GM23338 (cell line): ENCODE measurements at places on chromosomes 1 and 21. TPM values are rescaled to one million over a fixed set of nuclear protein-coding genes. Genes with fewer than 3 reads are reported as not detected.

DNA sequence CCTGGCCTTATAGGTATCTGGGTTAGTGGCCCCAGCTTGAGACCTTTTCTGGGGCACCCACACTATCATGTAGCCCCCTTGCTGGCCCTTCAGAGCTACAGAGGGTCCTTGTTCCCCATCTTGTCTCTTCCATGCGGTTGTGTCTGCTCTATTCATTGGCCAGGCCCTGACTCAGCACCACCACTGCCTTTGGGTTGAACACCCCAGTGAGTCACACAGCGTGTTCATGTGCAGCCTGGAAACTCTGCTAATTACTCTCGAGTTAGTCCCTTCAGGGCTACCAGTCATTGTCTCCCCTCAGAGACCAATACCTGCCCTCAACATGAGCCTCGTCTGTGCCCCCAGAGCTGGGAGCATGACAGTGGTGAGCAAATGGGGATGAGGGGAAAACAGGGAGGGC, 28.2 kb upstream of the IKBKE start:
- H3K27me3 ChIP-seq = no peaks in the 10 kb centered on the region
- H3K4me1 ChIP-seq = no peaks in the 10 kb centered on the region
- no peak overlapping the region for H3K4me3 ChIP-seq
- H3K36me3 ChIP-seq = 0 out of 2 replicates have a peak, but pooled peaks cover 8% of the 10 kb centered on the region

DNA sequence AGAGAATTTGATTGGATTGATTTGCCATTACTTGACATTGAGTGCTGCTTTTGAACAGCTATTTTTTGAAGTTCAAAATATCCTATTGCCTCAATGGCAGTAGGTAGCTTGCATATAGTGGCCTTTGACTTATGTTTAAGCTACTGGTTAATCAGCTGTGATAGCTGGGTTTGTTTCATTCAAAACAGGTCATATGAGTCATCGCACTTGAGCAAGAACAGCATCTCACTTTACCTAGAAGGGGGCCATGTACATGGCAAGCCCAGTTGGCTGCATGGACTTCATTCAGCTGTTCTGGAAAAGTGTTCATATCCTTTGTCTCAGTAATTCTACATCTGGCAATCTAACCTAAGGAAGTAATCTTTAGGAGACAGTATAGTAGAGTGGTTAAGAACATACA, 29.0 kb upstream of the ARID1A start:
- no peak overlapping the region for H3K27ac ChIP-seq
- no peak overlapping the region for H3K4me3 ChIP-seq
- no peaks in the 10 kb centered on the region for H3K27me3 ChIP-seq
- no peaks in the 10 kb centered on the region for H3K36me3 ChIP-seq
- H3K4me1 ChIP-seq = no peaks in the 10 kb centered on the region

- no peaks in the 10 kb centered on the region for H3K36me3 ChIP-seq
- DNase-seq = no peak
- no peaks in the 10 kb centered on the region for H3K27me3 ChIP-seq
- no peak overlapping the region for H3K4me3 ChIP-seq
- H3K27ac ChIP-seq = no peak overlapping the region
These were observed 25.0 kb downstream of the RNU5D-1 start for GRCh38 chr1:44705938-44706337.

- DNase-seq = peak; percentile 53
- no peaks in the 10 kb centered on the region for H3K36me3 ChIP-seq
- H3K4me3 ChIP-seq = no peak overlapping the region
- peaks cover 51% of the 10 kb centered on the region for H3K4me1 ChIP-seq
- no peaks in the 10 kb centered on the region for H3K27me3 ChIP-seq
- no peak overlapping the region; the same call in 1 of the 2 replicates for H3K27ac ChIP-seq
These were observed 81.6 kb downstream of the CAMTA1 start for GRCh38 chr1:6866825-6867224.

DNA sequence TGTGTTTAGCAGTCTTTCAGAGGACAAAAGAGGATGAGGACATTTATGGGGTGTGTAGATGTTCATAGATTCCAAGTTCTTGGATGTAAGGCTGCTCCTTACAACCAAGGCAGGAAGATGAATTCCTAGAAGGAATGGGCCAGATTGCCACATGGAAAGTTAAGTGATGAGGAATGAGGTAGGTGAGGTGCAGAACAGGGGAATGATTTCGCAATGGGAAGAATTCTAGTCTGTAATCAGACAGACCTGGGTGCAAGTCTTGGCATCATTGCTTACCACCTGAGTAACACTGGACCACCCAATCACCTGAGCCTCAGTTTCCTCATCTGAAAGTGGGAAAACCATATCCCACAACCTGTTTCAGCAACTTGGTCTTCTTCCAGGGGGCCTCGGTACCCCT, 174.9 kb downstream of the IER5 start:
- H3K27ac ChIP-seq = no peak overlapping the region
- no peak overlapping the region for H3K4me3 ChIP-seq
- no peak for DNase-seq
- H3K27me3 ChIP-seq = no peaks in the 10 kb centered on the region
- no peaks in the 10 kb centered on the region for H3K36me3 ChIP-seq
- no peaks in the 10 kb centered on the region for H3K4me1 ChIP-seq

- H3K27me3 ChIP-seq = no peaks in the 10 kb centered on the region; the same call in 1 of the 2 replicates
- no peaks in the 10 kb centered on the region for H3K36me3 ChIP-seq
- no peak overlapping the region for H3K4me3 ChIP-seq
- no peak overlapping the region for H3K27ac ChIP-seq
These were observed 30.2 kb upstream of the SMIM12 start for GRCh38 chr1:34889705-34890104.

- H3K4me1 ChIP-seq = peaks cover 16% of the 10 kb centered on the region
- DNase-seq = peak; percentile 65
- peaks cover 70% of the 10 kb centered on the region for H3K27me3 ChIP-seq
- H3K4me3 ChIP-seq = peak overlapping the region; percentile 63
These were observed 1.2 kb downstream of the LORICRIN start for GRCh38 chr1:153260585-153261280.

Gene DLGAP3
- 12.6 and 13.7 TPM in 2 replicates for total RNA-seq

DNA sequence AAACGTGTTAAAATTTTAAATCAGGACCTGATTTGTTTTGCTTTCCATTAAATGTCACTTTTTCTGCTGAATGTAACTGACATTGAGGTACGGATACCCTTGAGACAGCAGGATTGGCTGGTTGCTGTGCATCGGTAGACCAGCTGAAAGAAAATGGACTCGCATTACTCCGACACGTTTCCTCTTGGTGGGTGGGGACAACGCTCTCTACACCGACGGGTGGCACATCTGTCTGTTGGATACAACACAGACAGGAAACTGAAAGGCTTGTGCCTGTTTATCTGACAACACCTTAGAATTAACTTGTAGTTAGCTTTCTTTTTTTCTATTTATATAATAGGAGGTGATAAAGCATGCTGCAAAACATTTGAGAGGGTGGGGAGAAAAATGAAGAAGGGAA, 19.4 kb downstream of the PRPF38A start:
- H3K4me3 ChIP-seq = no peak overlapping the region
- H3K27me3 ChIP-seq = no peaks in the 10 kb centered on the region
- H3K4me1 ChIP-seq = 0 out of 2 replicates have a peak, but pooled peaks cover 9% of the 10 kb centered on the region
- H3K36me3 ChIP-seq = peaks cover 16% of the 10 kb centered on the region

DNA sequence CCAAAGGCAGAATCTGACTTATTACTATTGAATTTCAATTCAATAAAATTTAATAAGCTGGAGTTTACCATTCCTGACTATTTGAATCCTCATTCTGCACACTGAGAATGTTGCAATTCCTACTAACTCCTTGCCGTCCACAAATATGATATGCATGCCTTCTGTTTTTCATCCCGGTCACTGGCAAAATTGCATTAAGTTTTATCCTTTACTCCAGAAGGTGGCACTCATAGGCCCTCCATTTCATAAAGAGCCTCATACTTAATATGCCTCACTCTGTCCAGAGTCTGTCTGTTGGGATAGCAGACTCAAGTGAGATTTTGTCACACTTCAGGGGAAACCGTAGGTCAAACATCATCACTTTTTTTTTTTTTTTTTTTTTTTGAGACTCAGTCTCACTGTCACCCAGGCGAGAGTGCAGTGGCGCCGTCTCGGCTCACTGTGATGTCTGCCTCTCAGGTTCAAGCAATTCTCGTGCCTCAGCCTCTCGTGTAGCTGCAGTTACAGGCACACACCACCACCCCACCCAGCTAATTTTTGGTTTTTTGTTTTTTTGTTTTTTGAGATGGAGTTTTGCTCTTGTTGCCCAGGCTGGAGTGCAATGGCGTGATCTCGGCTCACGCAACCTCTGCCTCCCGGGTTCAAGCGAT, 27.3 kb downstream of the F11R start:
- H3K36me3 ChIP-seq = peaks cover 13% of the 10 kb centered on the region
- H3K27me3 ChIP-seq = no peaks in the 10 kb centered on the region
- H3K4me1 ChIP-seq = peaks cover 8% of the 10 kb centered on the region
- no peak for DNase-seq
- H3K27ac ChIP-seq = no peak overlapping the region; the same call in 1 of the 2 replicates

GRCh38 chr1:206633708-206634121, 1.6 kb upstream of the DYRK3 start:
- H3K27ac ChIP-seq = no peak overlapping the region
- DNase-seq = no peak
- H3K4me1 ChIP-seq = peaks cover 24% of the 10 kb centered on the region
- H3K27me3 ChIP-seq = peaks cover 21% of the 10 kb centered on the region
- H3K36me3 ChIP-seq = no peaks in the 10 kb centered on the region

DNA sequence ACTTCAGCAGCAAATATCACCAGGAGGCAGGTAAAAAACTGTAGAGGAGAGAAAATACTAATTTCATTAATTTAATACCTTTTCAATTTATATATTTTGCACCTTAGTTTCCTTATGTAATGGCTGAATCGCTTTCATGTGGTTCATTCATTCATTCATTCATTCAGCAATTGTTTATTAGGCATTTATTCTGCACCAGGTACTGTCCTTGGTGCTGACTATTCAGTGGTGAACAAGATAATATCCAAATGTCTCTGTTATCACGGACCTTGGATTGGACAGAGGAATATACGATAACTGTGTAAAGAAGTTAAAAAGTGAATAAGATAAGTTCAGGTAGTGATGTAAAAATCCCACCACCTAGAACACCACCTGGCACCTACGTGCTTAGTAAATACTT, 28.8 kb downstream of the TSPAN2 start:
- no peaks in the 10 kb centered on the region for H3K36me3 ChIP-seq
- H3K27ac ChIP-seq = no peak overlapping the region
- no peak for DNase-seq
- H3K27me3 ChIP-seq = no peaks in the 10 kb centered on the region
- peaks cover 13% of the 10 kb centered on the region for H3K4me1 ChIP-seq

- no peaks in the 10 kb centered on the region for H3K27me3 ChIP-seq
- no peaks in the 10 kb centered on the region for H3K36me3 ChIP-seq
- no peak overlapping the region for H3K4me3 ChIP-seq
- no peak overlapping the region for H3K27ac ChIP-seq
These were observed 12.1 kb downstream of the LRRC8B start for GRCh38 chr1:89536555-89537341.

DNA sequence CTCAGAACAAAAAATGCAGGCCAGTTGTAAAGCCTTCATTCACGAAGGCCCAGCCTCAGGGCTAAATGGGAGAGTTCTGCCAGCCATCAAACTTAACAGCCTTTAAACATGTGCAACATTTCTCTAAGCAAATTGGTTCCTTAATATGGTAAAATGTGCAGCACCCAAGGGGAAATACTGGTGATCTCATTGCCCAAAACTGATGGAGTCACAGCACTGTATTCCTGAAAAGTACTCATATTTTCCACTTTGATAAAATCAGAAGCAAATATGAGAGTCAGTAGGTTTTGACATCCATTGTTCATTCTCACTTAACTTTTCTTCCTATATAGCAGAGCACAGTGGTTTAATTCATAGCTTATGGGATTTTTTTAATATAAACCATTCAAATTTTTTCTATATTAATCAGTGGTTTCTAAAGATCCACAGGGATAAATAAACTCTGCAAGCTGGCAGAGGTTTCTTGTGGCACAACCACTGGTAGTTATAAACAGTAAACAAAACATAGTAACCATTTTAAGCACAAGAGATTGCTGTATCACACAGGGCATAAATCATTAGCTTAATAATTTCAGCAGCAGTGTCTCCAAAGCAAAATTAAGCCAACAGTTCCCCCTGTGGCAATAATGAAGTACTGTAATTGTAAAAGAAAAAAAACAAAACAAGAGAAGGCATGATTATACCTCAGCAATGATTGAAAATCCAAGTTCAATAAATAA, 106.9 kb upstream of the LYPLAL1 start:
- DNase-seq = peak; percentile 33
- no peak overlapping the region for H3K27ac ChIP-seq
- no peaks in the 10 kb centered on the region for H3K27me3 ChIP-seq
- no peaks in the 10 kb centered on the region for H3K4me1 ChIP-seq
- no peak overlapping the region for H3K4me3 ChIP-seq
- no peaks in the 10 kb centered on the region for H3K36me3 ChIP-seq

Gene ZYG11A
- total RNA-seq = 4.3 and 4.8 TPM in 2 replicates

Gene STMN1
- 227 and 271 TPM in 2 replicates for total RNA-seq

GRCh38 chr1:155188268-155188667, 14.6 kb downstream of the TRIM46 start:
- DNase-seq = no peak
- H3K4me3 ChIP-seq = no peak overlapping the region
- no peaks in the 10 kb centered on the region for H3K36me3 ChIP-seq
- H3K27me3 ChIP-seq = no peaks in the 10 kb centered on the region
- H3K27ac ChIP-seq = no peak overlapping the region
- H3K4me1 ChIP-seq = peaks cover 23% of the 10 kb centered on the region

- DNase-seq = no peak
- no peak overlapping the region for H3K27ac ChIP-seq
- no peaks in the 10 kb centered on the region for H3K4me1 ChIP-seq
- no peaks in the 10 kb centered on the region for H3K36me3 ChIP-seq
- H3K4me3 ChIP-seq = no peak overlapping the region
These were observed 10.6 kb upstream of the USP1 start for GRCh38 chr1:62426237-62426636.

- DNase-seq = peak; percentile 89
- H3K27me3 ChIP-seq = no peaks in the 10 kb centered on the region
- peak within 1 kb of the TSS; percentile 99 for H3K27ac ChIP-seq
- H3K4me3 ChIP-seq = peak within 1 kb of the TSS; percentile 99
These were observed at the start of gene VANGL2 for GRCh38 chr1:160400223-160400645. Gene VANGL2 (plus strand): TSS chr1:160400564. CDS start chr1:160415838, 15,274 bp downstream.

GRCh38 chr1:66654643-66655042, 97.6 kb upstream of the DYNLT5 start:
- H3K4me3 ChIP-seq = no peak overlapping the region
- H3K27me3 ChIP-seq = no peaks in the 10 kb centered on the region
- no peak overlapping the region for H3K27ac ChIP-seq
- peaks cover 6% of the 10 kb centered on the region; the same call in 1 of the 2 replicates for H3K4me1 ChIP-seq

Gene LENEP
- total RNA-seq = 1.5 and 1.6 TPM in 2 replicates

GRCh38 chr1:44437107-44437716, 32.2 kb downstream of the RNF220 start:
- DNase-seq = no peak
- peaks cover 42% of the 10 kb centered on the region for H3K4me1 ChIP-seq
- H3K27ac ChIP-seq = 0 out of 2 replicates have a peak overlapping the region, but pooled peaks have one; percentile 14
- H3K4me3 ChIP-seq = no peak overlapping the region

Gene SLC25A34
- 0.27 and 3.5 TPM in 2 replicates for total RNA-seq

Gene PTGFR
- 0.24 and 0.43 TPM in 2 replicates for total RNA-seq

Gene ASAP3
- 78.3 and 98.2 TPM in 2 replicates for total RNA-seq

DNA sequence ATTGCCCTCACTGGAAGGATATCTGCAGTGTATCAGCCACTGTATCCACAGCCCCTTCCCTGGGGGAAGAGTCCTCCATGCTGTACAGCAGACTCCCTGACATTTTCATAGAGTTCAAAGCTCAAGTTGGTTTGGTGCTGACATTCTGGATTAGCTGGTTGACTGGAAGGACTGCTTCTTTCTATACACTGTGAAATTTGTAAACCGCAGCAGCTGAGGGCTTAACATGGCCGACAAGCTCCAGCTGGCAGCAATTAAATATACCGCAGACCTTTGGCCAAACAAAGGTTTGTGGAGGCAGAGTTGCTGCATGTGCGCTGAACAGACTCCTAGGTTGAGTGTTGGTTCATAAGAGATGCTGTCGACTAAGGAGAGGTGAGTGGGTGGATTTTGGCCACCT, 126.4 kb downstream of the DHRS3 start:
- H3K27ac ChIP-seq = no peak overlapping the region
- no peak for DNase-seq
- H3K4me3 ChIP-seq = no peak overlapping the region
